ENCODE measurements at places on chromosomes 7 and 10. TPM values are rescaled to one million over a fixed set of nuclear protein-coding genes. Genes with fewer than 3 reads are reported as not detected.

NDUFA5 gene
- 322 TPM for total RNA-seq

CEP55 gene
- 0.59 TPM for total RNA-seq

TRIM73 gene
- 0.94 TPM for total RNA-seq

GARIN1A gene
- 1.7 TPM for total RNA-seq

C7orf57 gene
- total RNA-seq = not detected

AKR1D1 gene
- total RNA-seq = not detected

TMEM273 gene
- 28.5 TPM for total RNA-seq

ZNF804B gene
- total RNA-seq = not detected

TFPI2 gene
- 1.3 TPM for total RNA-seq

Measured in Right ventricle myocardium superior (tissue), 1 donor.